ENCODE measurements at places on chromosomes 13 and 19.

- DNase-seq, result no peak
Observed at GRCh38 chr19:3097442-3097871, 3.3 kb downstream of the GNA11 start.

GRCh38 chr13:94313321-94313910 is 166.1 kb downstream of the DCT start:
- no peak for DNase-seq

DNA sequence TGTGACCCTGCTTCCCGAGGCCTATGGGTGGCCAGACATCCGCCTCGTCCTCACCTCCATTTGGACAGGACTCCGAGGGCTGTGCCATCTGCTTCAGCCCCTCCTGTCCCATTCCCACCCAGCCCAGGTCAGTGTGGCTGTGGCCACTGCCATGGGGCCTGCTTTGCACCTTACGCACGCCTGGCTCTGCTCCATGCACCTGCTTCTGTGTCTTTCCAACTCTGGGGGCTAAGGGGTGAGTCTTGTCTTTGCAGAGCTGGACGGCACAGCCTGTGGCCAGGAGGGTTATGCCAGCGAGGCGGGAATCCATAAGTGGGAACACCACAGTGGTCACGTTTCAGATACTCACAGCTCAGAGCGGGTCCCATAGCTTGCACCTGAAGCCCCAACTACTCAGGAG is 5.2 kb upstream of the ZNF554 start:
- DNase-seq, result no peak

- no peak for DNase-seq
Observed at GRCh38 chr13:50513300-50513877, 330.1 kb downstream of the DLEU7 start.

GRCh38 chr19:38676023-38676877 is 28.8 kb downstream of the ACTN4 start:
- no peak for DNase-seq

DNA sequence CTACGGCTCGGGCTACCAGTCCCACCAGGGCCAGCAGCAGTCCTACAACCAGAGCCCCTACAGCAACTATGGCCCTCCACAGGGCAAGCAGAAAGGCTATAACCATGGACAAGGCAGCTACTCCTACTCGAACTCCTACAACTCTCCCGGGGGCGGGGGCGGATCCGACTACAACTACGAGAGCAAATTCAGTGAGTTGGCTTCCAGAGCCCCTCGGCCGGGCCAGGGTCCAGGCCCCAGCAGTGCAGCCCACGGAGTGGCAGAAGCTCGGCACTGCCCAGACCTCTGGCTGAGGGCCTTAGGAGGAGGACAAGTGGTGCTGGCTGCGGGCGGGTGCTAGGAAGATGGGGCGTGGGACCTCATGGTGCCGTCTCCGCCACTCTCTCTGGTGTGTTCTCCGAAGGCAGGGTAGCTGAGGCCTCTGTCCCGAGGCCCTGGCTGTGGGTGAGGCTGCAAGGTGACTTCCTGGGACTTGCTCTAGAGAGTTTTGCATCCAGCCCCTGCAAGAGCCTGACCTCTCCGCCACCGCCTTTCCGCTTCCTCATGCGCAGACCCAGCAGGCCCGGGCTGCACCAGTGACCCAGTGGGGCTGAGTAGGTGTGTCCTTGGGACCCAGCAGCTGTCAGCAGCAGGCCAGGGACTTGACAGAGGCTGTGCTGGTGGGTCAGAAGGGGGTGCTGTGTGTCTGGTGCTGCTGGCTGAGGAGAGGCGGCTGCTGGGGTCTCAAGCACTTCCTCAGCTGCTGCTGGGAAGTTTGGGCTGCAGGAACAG is 13.5 kb upstream of the QTRT1 start:
- DNase-seq, result no peak

DNA sequence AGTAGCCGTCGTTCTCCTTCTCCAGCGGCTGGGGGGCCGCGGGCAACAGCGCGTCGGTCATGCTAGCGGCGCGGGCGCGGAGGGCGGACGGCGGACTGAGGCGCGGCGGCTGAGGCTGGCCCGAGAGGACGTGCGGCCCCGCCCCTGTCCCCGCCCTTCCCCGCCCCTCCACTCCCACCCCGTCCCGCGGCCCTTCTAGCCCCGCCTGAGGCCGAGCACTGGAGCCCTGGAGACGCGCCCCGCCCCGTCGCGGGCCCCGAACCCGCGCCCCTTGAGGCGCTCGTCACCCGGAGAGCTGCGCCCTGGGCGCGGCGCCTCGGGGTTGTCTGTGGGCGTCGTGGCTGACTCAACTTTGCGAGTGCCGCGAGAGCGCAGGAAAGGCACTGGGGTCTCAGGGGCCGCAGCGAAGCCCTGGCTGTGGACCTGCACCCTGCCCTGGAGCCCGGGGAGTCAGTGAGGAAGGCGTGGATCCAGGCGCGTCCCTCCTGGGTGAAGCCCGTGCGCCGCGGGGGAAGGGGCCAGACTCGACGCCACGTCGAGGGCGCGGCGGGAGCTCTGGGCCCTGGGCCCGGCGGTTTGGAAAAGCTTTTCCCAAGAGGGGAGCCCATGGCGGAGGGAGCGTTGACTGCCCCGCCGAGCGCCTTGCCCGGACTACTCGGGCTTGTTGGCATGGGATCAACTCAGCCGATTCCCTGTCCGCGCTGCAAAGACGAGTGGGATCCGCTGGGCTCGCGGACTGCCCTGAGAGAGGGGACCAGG is at the start of gene RHPN2:
TSS of gene RHPN2 (minus strand) at position 97 of the 759 bp plus-strand sequence. CDS start at position 61, 36 bp downstream.
- DNase-seq, result peak; percentile 14

- peak; percentile 34 for DNase-seq
Observed at GRCh38 chr19:35868172-35868822, at the start of gene APLP1. TSS of gene APLP1 (plus strand) at chr19:35868574. CDS start at chr19:35868637, 63 bp downstream.

GRCh38 chr13:32199168-32199567 is 116.0 kb downstream of the ZAR1L start:
- no peak for DNase-seq

GRCh38 chr13:109293166-109293565 is 493.2 kb downstream of the IRS2 start:
- no peak for DNase-seq

DNA sequence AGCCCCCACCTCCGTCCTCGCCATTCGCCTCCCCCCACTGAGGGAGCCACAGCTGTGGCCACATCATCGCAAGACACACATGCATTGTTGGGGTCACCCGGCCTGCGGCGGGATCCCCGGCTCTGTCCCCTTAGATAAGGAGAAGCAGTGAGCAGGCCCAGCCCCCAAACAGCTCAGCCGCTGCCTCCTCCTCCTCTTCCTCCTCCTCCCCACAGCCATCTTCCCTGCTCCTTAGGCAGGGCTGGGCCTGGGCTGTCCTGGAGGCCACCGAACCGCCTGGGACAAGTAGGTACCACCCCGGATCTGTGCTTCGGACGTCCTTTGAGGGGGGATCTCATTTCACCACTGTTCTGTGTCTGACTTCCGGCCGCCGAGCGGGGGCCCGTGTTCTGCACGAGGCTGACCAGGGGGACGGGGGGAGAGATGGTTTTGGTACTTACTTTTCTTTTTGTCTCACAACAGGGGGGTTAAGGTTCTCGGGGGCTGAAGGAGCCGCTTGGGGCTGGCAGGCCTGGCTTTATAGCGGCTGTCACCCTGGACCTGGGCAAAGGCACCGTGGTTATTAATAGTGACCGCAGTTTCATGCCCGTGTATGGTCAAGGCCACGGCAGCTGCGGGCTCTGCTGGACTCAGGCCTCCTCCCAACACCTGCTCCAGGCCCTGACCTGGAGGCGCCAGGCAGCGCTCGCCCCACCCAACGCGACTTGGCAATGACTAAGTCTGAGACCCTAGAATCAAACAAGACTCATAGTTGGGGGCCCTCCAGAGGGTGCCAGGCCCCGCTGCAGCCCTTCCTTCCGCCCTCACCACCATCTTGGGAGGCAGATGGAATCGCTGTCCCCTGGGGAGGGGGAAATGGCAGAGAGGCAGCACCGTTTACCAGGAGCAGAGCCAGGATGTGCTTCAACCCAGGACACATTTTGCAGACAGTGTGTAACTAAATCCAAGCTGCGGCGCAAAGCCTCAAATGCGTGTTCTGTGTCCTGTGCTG is 18.3 kb downstream of the NMRK2 start:
- no peak for DNase-seq

- DNase-seq, result peak; percentile 41
Observed at GRCh38 chr13:33678906-33679657, 138.9 kb upstream of the RFC3 start.

GRCh38 chr19:38554676-38555141 is 63.0 kb downstream of the MAP4K1 start:
- no peak for DNase-seq

DNA sequence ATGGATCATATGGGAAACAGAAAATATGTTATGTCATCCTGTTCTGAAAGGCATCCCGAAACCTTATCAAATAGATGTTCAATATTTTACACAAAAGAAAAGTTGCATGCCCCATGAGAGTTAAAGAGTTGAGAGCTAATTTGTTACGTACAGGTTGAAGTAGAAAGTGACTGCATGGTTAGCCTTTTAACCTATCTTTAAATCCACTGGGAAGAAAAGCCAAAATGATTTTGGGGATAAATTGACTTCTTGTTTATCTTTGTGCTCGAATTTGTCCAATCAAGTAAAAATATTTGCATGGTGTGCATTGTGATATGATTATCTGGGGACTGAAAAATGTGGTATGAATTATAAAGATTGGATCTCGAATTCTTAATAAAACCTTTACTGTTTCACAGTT is 230.1 kb downstream of the POSTN start:
- no peak for DNase-seq

GRCh38 chr13:41229356-41229755 is 34.0 kb downstream of the MTRF1 start:
- no peak for DNase-seq

- DNase-seq, result no peak
Observed at GRCh38 chr19:4597278-4597974, 37.9 kb upstream of the SEMA6B start.

DNA sequence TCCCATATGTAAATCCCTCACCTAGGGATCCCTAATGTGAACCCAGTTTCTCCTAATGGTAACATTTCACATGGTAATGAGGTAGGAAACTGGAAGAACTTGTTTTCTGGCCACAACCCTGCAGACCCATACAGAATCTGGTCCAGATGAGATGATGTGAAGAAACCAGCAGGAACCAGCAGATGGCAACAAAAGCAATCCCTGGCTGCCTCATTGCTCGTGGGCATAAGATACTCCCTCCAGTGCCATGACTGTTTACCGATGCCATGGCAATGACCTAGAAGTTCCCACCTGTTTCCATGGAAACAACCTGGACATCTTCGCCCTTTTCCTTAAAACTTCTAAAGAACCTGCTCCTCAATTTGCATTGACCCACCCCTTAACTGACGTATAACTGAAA is 1.4 kb upstream of the CD209 start:
- DNase-seq, result no peak

- DNase-seq, result no peak
Observed at GRCh38 chr19:39582891-39583625, 19.3 kb upstream of the LGALS13 start.

DNA sequence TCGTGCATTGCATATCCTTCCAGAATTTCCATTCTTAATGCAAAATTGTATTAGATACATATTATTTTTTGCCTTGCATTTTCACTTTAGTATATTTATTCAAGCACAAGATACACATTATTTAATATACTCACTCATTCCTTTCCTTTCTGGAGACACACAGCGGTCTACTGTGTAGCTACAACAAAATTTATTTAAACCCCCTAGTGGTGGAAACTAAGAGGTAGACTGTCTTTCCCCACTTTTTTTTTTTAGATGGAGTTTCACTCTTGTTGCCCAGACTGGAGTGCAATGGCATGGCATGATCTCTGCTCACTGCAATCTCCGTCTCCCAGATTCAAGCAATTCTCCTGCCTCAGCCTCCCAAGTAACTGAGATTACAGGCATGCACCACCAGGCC is 2040.3 kb upstream of the PCDH20 start:
- DNase-seq, result no peak

- DNase-seq, result peak; percentile 25
Observed at GRCh38 chr19:55255618-55256423, 3.0 kb downstream of the PPP6R1 start.

DNA sequence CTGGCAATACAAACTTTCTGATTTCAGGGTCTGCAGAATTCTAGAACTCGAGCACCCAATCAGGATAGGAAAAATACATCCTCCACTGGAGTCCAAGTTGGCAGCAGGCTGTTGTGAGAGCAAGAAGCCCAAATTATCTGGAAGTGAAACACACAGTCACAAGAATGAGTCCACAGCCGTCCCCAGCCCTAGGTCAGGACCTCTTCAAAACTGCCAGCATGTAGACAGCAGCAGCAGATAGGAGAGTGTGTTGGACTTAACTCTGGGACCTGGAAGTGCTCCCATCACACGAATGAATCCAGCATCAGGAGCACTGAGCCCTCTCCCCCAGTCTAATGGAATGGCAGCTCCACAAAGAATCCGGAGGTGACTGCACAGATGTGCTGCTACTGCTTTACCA is 420.7 kb downstream of the OXGR1 start:
- no peak for DNase-seq

- DNase-seq, result no peak
Observed at GRCh38 chr13:51729866-51730553, 74.0 kb downstream of the DHRS12 start.

- DNase-seq, result peak; percentile 64
Observed at GRCh38 chr19:15177269-15178116, 23.3 kb downstream of the NOTCH3 start.

GRCh38 chr13:91318886-91319285 is 28.6 kb upstream of the MIR17HG start:
- no peak for DNase-seq

GRCh38 chr13:49781806-49782205 is 10.7 kb downstream of the KPNA3 start:
- no peak for DNase-seq

GRCh38 chr13:49586717-49587116 is 1.4 kb upstream of the RCBTB1 start:
- no peak for DNase-seq

DNA sequence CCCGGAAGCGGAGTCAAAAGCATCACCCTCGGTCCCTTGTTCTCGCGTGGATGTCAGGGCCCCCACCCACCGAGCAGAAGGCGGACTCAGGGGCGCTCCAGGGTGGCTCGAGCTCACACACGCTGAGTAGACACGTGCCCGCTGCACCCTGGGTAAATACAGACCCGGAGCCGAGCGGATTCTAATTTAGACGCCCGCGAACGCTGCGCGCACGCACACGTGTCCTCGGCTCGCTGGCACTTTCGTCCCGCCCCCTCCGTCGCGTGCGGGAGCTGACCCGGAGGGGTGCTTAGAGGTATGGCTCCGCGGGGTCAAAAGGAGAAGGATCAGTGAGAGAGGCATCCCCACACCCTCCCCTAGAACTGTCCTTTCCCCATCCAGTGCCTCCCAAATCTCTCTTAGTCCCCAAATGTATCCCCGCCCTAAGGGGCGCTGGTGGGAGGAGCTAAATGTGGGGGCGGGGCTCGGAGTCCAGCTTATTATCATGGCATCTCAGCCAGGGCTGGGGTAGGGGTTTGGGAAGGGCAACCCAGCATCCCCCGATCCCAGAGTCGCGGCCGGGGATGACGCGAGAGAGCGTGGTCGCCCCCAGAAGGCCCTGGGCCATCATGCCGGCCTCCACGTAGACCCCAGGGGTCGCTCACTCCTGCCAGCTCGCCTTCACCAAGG is 451 bp upstream of the ICAM5 start:
- peak; percentile 90 for DNase-seq

GRCh38 chr13:95706356-95706755 is 29.4 kb downstream of the DNAJC3 start:
- DNase-seq, result no peak
